ENCODE measurements at places on chromosomes 16 and 17.

DNA sequence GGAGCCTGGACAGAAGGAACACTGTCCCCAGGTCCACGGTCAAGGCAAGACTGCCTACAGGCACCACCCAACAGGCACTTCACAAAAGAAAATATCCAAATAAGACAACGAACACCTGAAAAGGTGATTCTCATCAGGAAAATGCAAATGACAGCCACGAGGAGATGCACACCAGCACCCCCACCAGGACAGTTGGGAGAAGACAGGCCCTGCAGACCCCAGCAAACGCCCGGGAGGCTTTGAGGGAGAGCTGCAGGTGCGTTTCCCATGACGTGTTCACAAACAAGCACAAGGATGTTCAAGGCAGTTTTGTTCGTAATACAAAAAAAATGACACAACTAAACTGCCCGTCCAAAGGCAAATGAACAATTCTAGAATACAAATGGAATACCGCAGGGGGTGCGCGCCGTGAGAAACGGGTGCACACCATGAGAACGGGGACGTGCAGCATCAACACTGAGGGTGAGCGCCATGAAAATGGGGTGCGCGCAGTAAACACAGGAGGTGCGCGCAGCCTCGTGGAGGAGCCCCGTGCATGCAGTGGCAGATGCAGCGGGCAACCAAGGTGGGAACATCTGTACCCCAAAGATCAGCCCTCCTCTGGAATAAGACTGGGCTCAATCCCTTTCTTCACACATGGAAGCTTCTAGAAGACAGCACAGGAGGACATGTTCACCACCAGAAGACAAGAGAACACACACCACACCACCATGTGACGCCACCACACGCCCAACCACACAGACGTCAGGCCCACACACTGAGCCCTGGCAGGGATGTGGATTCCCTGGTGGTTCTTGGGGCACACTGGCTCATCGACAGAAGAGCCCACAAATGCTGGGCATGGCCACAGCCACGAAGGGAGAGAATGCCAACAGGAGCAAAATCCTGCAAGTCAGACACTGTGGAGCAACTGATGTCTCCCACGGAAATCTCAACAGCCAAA, 91.2 kb downstream of the ZNF778 start:
- DNase-seq, result no peak

DNA sequence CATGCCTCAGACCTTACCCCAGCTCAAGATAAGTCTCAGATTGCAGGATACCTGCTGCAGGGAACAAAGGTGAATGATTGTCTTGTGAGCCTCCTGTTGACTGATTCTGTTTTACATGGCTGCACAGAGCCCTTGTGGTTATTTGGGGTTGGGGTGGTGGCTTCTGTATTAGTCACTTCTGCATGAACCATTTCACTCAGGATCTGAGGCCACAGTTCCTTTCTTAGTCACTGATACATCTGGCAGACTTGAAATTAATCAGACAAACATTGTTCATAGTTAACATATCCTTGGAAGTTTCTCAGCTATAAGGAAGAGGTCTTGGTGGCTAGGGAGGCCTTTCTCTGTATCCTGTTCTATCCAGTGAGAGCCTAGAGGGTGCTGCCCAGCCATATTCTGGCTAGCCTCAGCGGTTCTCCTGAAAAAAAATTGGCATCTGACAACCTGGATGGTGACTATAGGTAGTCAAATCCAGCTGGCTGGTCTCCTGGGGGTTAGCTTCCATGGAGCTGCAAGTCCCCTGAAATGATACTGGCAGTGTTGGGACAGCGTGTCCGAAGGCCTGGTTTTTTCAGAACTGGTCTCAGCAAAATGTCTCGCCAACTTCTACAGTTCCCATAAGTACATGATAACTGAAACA, 8.4 kb upstream of the PLK1 start:
- peak; percentile 68 for DNase-seq

GRCh38 chr17:56939869-56940484, 20.9 kb downstream of the COIL start:
- DNase-seq, result peak; percentile 67

DNA sequence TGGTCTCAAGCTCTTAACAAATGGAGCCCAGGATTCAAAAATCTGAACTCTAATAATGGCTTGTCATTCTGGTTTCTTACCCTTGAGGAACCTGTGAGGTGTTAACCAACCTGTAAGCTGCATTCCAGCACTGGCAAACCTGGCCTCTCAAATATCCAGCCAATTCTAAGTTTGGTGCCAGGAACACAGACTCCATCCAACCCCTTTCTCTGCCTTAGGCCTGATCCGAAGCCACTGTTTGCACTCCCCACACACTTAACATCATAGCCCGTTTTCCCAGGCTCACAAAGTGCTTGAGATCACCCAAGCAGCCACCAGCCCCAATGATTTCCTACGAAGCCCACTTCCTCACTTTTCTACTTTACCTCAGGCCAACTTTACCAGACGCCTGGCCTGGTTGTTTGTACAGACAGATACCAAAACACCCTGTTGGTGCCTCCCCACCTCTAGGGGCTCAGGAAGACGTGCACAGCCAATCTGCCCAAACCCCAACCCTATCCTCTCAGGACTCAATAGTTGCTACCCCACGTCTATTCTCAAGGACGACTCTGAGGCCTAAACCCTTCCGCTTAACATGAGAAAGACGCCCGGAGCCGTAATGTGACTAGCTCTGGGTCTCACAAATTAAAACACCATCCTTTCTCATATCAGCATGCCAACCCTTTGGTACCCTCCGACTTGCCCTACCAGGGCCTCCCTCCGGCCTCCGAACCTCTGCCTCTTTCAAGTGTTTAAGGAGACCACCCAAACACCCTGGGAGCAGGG, 3.2 kb upstream of the PER1 start:
- DNase-seq, result no peak

- DNase-seq, result no peak
Observed at GRCh38 chr16:19837984-19838707, 46.5 kb downstream of the GPRC5B start.

GRCh38 chr17:78896834-78897663, 6.0 kb downstream of the CEP295NL start:
- no peak for DNase-seq

DNA sequence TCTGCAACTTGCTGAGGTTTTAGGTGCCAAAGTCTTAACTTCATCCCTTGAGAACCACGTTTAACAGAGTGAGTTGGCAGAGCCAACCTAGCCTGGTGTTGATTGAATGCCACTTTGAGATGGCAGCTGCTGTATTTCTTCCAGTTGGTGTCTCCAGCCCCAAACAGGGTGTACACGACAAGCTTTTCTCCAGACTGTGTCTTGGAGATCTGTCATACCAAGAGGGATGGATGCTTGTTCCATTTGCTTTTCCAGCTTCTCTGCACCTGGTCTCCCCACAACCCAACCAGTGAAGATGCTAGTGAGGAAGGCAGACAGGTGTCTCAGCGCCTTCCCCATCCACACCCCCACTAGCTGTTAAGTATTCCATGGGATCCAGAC, 141.1 kb upstream of the HS3ST2 start:
- no peak for DNase-seq

GRCh38 chr16:86095906-86096485, 197.0 kb downstream of the IRF8 start:
- DNase-seq, result no peak

DNA sequence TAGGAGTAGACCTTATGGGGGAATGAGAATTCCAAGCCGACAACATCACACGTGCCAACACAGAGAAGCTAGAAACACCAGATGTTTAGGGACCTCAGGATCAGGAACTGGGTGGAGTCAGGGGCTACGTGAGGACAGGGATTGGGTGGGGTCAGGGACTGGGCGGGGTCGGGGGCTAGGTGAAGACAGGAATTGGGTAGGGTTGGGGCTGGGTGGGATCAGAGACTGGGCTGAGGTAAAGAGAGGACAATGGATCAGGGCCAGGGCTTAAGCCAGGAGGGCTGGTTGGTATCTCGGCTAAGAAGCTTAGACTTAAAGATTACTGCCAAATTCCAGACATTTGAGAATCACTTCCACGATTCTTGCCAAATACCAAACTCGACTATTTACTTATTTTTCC, 11.6 kb downstream of the TEKT5 start:
- no peak for DNase-seq

DNA sequence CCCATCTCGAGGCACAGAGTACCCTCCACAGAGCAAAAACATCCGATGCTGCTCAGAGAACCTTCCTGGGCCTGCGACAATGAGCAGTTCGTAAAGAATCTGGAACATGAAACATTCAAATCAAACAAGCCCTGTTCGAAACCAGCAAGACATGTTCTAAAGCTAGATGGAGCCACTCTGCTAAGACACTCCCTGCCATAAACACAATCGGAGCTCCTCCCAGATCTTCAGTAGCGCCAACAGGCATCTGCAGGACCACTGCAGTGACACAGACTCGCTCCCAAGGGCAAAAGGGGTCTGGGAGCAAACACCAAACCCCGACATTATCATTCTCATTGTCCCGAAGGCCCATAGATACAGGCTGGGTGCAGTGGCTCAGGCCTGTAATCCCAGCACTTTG, 108.7 kb downstream of the ZFHX3 start:
- no peak for DNase-seq

GRCh38 chr16:83835586-83836566, 28.1 kb downstream of the HSBP1 start:
- DNase-seq, result peak; percentile 62

- no peak for DNase-seq
Observed at GRCh38 chr16:86343796-86344585, 166.3 kb upstream of the FOXF1 start.

DNA sequence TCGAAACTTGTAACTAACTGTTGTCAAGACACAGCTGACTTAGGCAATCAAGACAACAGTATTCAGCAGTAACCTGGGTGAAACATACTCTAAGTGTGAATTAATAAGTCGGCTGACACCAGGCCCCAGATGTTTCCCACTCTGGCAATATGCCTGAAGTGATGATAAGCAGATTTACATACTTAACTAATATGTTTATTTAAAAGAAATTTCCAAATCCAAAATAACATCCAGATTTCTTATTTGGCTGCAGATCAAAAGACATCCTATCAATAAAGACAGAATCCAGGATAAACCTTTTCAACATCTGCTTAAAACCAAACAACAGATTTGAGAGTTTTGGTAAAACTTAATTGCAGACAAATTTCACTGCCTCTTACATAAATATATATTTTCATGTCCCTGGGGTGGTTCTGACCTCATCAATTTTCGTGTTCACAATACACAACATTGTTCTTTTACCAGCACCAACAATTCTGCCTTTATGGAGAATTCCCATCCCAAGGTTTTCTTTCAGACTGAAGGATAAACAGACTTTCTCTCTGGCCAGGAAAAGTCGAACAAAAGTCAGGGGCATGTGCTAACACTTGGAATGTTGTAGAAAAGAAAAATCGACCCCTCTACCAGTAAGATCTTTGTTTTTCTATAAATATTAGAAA, 45.1 kb upstream of the TOX3 start:
- DNase-seq, result no peak

GRCh38 chr17:42273474-42274252, 2.5 kb downstream of the STAT5B start:
- DNase-seq, result no peak

DNA sequence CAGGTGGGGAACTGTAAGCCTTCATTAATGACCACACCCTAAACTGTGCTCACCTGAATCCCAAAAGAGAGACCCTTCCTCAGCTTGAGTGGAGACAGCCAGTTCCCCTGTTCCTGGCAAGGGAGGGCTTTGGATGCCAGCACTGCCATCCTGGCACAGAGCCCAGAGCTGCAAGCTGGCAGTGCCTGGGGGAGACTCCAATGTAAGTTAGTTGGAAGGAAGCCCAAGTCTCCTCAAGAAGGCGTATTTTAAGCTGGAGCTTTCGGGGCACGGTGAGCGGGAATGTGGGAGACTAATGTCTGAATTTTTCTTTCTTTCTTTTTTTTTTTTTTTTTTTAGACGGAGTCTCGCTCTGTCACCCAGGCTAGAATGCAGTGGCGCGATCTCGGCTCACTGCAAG, 4.7 kb downstream of the CDC42EP4 start:
- no peak for DNase-seq

- DNase-seq, result peak; percentile 23
Observed at GRCh38 chr17:15091825-15092224, 173.3 kb downstream of the PMP22 start.

- DNase-seq, result no peak
Observed at GRCh38 chr17:10183931-10184930, 14.2 kb downstream of the GAS7 start.

DNA sequence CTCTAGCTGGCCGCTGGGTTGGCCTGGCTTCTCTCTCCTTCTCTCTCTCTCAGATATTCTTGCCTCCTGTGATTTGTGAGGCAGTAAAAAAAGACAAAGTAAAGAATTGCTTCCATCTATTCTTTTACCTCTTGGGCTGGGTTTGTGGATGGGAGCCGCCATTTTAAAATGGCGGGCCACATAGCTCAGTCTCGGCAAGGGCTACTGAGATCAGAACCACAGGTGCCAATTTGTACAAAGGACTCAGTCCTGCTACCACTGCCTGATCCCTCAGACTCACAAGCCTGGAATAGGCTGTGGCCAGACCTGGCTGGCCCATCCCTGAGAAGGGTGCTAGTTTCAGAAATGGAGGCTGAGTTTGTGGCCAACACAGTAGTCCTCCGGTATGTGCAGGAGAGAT, 24.1 kb downstream of the NOD2 start:
- DNase-seq, result no peak

GRCh38 chr17:72176951-72177660, 56.3 kb downstream of the SOX9 start:
- no peak for DNase-seq

DNA sequence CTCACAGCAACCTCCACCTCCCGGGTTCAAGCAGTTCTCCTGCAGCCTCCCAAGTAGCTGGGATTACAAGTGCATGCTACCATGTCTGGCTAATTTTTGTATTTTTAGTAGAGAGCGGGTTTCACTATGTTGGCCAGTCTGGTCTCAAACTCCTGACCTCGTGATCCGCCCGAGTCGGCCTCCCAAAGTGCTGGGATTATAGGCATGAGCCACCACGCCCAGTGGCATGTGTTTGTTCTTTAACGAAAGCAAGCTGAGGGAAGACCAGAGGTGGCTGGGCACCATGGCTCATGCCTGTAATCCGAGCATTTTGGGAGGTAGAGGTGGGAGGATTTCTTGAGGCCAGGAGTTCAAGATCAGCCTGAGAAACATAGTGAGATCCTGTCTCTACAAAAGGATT, 18.1 kb downstream of the TNFRSF13B start:
- DNase-seq, result no peak

DNA sequence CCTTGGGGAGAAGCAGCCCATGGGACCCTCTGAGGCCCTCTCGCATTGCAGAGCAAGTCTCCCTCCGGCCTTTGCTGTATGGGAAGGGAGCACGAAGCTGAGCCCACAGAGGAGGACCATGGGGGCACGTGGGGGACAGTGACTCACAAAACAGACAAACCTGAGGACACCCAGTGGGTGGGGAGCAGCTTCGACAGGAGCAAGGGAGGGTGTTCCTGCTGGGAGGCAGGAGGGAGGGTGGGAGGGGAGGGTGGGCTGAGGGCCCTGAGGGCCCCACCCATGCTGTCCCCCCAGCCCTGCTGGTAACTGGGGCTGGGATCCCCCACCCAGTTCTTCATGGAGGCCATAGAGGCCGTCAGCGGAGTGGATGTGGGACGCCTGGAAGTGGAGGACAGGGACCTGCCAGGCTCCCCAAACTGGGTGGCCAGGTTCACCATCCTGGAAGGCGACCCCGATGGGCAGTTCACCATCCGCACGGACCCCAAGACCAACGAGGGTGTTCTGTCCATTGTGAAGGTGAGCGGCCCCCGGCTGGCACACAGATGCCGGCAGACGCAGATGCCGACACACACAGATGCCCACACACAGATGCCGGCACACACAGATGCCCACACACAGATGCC, 12.5 kb downstream of the SLC22A31 start:
- peak; percentile 38 for DNase-seq

GRCh38 chr16:66924527-66925321, 611 bp downstream of the RRAD start:
- DNase-seq, result no peak
